T follicular helper cell (primary cell): ENCODE measurements at places on chromosomes 11 and 22.

GRCh38 chr11:75325713-75326438 lies 25.6 kb downstream of the ARRB1 start:
- DNase-seq: no peak

- no peak for DNase-seq
These were observed 129.9 kb downstream of the BUD13 start for GRCh38 chr11:116642902-116643301.

DNA sequence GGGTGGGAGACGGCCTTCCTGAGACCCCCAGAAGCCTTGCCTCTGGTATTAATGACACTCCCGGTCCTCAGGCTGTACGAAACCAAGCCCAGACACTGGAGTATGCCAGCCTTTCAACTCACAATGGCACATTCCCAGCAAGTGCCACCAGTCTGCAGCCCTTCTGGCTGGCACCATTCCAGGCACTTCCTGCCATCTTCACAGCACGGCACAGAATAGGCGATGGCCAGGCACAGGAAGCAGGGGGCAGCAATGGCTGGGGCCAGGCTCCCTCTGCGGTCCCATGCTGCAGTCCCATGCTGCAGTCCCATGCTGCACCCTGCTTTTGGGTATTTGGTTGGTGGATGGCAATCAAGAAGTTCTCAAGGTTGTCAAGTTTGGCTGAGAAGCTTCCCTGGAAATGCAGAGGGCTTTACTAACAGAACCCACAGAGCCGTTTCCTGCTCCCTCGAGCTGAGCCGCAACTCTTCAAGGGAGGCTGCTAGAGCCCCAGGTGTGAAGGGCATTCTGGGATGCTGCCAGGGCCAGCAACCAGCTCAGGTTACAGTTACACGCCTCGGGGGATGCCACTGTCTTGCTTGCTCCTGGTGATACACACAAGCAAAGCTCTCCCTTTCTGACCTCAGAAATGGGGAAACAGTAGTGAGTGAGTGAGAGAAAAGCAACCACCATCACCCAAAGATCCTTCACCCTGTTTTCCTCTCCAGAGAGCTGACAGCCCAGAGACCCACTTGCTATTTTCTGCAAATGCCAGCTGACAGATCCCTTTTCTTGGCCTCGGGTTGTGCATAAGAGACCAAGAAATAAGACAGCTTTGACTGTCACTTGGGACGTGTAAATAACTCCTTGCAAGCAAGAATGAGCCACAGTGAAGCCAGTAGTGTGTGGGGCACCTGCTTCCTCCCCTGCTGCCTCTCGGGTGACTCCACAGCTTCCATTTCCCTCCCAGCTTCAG lies 23.9 kb downstream of the LRFN4 start:
- no peak for DNase-seq

- no peak for DNase-seq
These were observed 13.7 kb downstream of the ARHGEF17 start for GRCh38 chr11:73321604-73322381.

- DNase-seq: no peak
These were observed 11.6 kb downstream of the MMP3 start for GRCh38 chr11:102831489-102832440.

GRCh38 chr11:117171404-117172061 lies 7.0 kb upstream of the SIDT2 start:
- no peak for DNase-seq

GRCh38 chr11:11780858-11781257 lies 60.9 kb upstream of the USP47 start:
- DNase-seq: no peak

DNA sequence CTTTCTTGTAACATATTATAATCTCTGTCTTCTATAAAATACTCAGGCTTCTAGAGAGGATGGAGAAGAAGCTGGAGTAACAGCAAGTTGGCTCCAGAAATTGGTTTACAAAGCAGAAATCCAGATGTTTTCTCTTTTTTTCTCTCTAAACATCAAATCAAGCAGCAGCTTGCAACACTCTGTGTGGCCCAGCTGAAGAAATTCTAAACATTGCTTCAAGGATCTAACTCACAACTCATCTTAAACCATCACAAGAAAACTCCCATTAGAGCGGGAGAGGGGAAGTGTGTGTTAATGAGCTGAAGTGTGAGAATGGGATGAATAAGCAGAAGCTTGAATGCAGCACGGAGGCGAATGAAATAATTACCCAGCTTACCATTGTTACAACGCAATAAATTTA lies 146.5 kb downstream of the OPCML start:
- DNase-seq: no peak

DNA sequence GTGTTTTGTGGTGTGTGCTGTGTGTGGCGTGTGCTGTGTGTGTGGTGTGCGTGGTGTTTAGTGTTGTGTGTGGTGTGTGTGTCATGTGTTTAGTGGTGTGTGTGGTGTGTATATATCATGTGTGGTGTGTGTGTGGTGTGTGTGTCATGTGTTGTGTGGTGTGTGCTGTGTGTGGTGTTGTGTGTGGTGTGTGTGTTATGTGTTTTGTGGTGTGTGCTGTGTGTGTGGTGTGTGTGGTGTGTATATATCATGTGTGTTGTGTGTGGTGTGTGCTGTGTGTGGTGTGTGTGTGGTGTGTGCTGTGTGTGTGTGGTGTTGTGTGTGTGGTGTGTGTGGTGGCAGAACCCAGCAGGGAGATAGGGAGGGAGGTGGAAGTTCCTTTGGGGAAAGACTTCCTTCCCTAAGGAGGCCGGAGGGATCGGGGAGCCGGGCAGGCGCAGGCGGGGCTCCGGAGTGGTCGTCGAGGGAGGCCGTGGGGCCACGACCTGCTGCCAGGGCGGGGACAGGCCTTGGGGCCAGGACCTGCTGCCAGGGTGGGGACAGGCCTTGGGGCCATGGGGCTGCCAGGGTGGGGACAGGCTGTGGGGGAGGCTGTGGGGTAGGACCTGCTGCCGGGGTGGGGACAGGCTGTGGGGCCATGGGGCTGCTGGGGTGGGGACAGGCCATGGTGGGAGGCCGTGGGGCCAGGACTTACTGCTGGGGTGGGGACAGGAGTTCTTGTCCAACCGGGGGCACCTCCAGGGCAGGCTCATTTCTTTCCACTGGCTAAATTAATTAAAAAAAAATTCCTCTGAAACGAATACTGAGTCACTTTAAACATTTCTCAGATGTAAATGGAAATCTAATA lies 15.2 kb downstream of the PIM3 start:
- no peak for DNase-seq

- DNase-seq: no peak
These were observed 5.6 kb upstream of the CD59 start for GRCh38 chr11:33741806-33742205.

DNA sequence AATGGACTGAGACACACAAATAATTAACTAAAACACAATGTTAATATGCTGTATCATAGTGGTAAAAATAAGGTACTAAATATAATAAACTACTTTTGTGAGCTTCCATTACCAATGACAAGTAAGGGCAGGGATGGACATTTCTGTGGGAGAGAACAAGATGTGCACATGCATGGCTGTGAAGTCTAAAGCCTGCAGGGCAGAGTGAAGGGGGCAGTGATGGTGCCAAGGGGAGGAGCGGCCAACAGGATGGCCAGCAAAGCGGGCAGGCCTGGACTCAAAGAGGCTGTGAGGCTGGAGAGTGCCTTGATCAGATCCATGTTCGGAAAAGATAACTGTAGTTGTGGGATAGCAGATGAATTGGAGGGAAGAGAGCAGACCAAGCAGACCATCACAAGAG lies 12.5 kb downstream of the DESI1 start:
- DNase-seq: no peak

DNA sequence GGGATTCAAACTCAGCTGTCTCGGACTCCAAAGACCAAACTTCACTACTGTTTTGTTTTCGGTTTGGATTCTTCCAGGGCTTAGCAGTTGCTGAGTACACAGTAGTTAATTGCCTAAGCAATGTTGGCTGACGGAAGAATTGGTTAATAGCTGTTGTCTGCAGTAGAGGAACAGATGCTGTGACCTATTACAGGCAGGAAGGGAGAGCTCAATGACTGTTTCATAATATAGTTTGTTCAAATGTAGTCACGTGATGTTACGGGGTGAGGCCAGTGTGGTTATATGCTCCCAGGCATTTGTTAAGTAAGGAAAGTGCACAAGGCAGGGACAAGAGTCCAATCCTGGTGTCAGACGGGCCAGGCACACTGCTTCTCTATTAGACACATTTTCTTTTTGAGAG lies 222.6 kb upstream of the CCDC90B start:
- DNase-seq: no peak
